ENCODE measurements at places on chromosomes 6 and 20.
A peak's percentile ranks its signal among the peaks of the same experiment; 100 is the strongest.

- DNase-seq = no peak
Observed at GRCh38 chr20:19288061-19288460, 75.6 kb downstream of the SLC24A3 start.

GRCh38 chr6:157834549-157834948 lies 11.5 kb downstream of the SNX9 start:
- no peak for DNase-seq

DNA sequence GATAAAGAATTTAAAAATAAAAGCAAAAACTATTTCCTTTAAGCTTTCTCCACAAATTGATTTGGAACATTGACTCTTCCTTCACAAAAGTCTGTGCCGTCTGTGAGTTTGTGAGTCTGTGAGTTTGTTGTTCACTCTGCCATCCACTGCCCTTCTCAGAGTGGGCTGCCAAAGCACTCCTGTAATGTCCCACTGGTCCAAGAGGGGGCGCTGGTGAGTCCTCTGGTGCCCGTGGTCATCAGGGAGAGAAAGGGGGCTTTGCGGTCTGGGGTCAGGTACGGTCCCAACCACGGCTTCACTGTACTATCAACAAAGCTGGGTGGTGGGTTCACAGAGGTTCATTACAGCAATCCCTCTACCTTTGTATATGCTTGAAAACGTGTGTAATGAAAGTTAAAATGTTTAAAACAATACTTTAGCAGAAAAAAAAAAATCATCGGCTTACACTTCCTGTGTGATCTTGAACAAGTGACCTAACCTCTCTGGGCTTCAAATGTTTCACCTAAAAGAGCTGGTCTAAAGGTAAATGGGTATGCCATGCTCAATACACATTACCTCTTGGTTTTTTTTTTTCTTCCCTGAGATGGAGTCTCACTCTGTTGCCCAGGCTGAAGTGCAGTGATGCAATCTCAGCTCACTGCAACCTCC lies 5.6 kb upstream of the ANKRD60 start:
- DNase-seq = no peak

DNA sequence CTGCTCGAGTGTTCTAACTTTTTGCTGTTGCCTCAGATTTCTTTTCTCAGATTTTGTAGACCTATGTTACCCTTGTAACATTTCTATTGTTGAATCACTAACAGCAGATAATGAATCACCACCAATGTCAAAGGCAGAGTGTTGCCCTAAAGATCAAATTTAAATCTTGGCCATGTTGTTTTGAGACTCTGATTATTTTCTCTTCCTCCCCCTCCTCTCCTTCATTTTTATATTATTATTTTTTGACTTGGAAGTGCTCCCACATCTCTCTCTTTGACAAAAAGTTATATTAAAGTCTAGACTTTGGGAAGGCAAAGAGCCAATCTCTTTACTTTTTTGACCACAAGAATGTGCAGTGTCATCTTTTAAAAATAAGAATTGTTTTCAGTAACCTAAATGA lies 422.7 kb downstream of the NKAIN2 start:
- no peak for DNase-seq

DNA sequence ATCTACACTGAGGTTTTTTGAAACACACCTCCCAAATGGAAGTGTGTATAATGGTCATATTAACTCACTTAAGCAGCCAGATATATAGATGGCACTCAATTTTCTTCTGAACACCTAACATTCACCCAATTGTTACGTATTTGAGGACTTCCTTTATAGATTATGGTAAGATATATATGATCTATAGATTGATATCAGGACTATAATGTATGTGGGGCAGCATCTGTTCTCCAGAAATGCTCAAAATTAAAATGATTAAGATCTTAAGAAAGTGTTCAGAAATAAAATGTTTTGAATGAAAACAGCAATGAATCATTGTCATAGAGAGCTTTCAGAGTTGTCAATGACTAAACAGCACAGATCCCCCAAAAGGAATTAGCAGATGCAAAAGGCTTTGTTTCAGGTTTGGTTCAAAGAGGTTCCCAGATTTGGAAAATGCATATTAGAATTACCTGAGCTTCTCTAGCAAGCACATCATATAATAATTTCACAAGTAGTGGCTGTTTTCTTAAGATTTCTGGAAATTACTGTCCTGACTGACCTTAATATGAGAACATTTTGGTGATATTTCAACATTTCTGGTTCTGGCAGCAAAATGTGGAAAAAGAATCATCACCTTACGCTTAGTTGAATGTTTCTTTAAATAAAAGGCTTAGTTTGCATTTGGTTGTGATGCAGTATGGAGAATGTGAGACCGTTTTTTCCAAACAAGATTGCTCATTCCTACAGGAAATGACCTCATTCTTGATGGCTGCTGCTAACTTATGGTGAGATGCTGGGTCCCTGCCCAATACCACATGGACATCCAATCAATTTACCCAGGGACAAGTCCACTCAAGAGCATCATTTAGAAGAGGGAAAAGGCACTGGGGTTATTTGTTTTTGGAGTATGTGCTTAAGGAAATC lies 31.5 kb downstream of the TRAF3IP2 start:
- no peak for DNase-seq

- DNase-seq = peak; percentile 67
Observed at GRCh38 chr6:27145731-27146455, 101.6 kb upstream of the PRSS16 start.

DNA sequence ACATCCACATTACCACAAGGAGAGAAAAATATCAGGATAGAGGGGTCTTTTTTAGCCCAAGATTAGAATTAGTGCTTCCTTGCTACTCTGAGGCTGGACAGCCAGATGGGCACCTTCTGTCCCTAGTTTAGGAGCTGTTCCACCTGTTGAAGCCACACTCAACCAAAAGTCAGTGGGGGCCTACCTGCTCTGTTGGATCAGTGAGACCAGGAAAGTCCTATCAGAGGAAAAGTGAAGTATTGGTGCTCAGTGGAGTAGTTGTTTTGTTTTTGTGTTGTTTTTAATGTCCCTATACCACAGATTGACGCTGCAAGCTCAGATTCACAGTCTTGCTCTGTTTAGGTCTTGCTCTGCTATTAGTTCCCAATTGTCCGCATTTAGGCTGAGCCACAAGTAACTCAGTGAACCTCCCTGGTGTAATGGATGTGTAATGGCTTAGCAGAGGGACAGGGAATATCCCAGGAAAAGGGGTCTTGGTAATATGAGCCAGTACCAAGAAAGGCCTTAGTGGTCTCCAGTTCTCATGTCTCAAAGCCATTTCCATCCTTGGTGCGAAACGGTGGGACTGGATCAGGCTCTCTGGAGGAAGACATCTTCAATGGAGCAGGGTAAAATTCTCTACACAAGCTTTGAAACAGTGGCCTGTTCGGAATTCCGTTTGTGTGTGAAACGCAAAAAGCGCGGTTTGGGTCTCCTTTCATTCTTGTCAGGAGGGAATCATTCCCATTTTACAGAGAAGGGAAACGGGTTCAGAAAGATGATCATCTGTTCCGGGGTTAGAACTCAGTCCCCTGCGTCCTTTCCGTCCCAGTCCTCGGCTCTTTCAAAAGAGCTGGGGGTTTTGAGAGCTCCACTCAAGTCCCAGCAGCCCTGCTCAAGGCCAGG lies 631 bp upstream of the PABPC1L start:
- no peak for DNase-seq

DNA sequence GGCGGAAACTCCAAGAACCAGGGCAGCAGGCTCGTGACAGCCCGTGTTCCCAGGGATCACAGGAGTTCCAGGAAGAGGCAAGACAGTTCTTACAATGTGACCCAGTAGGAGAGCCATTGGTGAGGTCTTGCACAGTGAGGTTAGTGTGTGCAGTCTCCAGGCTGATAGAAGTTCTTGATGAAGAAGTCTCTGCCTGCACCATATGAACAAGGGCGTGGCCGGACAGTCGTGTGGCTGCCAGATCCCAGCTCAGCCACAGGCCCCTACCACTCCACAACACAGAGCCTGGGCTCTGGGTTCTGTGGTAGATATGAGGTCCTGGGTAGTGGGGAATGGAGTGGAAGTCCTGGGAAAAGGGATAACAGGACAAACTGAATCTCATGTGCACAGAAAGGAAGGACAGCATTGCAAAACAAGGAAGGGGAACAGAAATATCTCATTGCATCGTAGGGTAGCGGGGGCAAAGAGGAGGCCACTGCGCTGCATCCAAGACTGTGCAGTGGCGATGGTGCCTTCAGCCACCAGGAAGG lies 65.2 kb downstream of the STX11 start:
- DNase-seq = no peak

DNA sequence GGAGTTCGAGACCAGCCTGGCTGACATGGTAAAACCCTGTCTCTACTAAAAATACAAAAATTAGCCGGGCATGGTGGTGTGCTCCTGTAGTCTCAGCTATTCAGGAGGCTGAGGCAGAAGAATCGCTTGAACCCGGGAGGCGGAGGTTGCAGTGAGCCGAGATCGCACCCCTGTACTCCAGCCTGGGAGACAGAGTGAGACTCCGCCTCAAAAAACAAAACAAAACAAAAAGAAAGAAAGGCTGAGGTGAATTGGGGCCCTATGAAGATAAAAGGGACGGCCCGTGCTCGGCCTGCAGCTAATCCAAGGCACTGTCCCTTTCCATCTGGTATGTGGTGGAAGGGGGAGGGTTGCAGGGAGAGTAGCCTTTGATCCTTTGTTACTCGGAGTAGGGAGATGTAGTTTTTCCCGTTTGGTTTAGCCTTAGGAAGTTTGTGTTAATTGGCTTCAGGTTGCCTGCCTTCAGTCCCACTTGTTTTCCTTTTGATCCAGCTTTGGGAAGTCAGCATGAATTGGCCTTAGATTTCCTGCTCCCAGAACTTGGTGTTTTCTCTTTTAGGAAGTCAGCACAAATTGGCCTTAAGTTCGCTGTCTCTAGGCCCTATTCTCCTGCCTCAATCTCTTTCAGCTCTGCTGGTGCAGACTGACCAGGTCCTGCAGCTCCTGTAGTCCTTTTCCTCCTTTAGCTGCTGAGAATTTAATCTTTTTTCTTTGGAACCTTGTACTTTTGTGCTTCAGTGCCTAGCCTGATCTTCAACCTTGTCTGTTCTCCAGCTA lies 36.1 kb upstream of the PAQR8 start:
- DNase-seq = no peak

DNA sequence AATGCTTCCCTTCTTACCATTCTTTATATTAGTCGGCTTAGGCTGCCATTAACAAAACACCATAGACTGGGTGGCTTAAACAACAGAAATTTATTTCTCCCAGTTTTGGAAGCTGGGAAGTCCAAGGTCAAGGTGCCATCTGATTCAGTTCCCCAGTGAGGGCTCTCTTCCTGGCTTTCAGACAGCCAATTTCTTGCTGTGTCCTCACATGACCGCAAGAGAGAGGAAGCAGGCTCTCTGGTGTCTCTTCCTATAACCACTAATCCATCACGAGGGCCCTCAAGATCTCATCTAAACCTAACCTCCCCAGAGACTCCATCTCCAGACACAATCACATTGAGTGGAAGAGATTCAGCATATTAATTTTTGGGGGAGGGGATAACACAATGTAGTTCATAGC lies 193.0 kb upstream of the SGK1 start:
- no peak for DNase-seq

GRCh38 chr20:39245685-39246311 lies 283.7 kb downstream of the DHX35 start:
- no peak for DNase-seq

DNA sequence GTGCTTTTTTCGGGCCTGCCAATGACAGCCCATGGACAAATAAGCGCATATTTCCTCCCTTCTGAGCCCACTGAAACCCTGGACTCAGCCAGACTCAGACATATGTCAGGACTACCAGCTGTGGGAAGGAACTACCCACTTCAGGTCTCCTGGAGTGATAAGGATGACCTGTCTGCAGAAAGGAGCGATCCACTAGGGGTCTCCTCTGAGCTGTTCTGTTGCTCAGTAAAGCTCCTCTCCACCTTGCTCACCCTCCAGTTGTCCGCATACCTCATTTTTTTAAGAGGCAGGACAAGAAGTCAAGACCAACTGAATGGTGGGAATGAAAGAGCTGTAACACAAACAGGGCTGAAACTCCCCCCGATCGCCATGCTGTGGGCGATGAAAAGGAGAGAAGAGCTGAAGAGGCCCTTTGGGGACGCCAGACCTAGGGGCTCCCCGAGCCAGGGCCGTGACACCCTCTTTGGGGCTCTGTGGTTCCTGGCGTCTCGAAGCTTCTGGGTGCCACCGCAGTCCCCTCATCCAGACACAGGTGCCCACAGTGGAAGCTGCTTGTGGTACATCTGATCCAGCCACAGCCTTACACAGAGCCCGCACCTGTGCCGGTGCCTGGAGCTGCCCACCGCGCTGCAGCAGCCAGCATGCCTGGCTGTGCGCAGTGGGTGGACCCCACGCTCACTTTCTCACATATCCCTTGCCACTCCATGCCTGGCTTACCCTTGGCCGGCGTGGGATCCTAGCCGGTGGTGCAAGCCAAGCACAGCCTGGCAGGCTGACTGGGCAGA lies 68.8 kb downstream of the EYS start:
- DNase-seq = peak; percentile 0

GRCh38 chr6:168541307-168541706 lies 100.3 kb downstream of the SMOC2 start:
- no peak for DNase-seq

DNA sequence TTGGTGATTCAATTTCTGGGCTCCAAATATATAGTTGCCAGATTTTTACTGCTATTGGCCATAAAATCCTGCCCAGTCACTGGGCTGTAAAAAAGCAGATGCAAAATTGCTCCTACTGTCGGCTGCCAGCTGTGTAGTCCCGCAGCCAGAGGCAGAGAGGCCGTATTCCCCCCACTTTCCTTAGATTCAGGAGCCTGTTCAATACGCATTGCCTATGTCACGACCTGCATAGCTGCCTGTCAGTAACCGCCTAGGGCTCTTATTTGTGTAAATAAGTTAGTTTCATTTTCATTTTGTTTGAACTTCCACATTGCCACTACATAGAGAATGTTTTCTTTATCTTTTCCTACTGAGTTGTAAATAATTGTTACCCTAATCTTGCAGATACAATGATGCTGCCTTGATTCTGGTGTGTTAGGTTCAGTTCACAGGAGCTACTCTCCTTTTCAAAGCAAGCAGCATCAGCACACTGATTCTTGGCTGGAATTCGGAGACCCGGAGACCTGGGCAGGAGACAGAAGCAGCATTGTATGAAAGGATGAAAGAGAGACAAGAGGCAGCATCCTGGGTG lies 46.0 kb upstream of the UST start:
- DNase-seq = no peak

DNA sequence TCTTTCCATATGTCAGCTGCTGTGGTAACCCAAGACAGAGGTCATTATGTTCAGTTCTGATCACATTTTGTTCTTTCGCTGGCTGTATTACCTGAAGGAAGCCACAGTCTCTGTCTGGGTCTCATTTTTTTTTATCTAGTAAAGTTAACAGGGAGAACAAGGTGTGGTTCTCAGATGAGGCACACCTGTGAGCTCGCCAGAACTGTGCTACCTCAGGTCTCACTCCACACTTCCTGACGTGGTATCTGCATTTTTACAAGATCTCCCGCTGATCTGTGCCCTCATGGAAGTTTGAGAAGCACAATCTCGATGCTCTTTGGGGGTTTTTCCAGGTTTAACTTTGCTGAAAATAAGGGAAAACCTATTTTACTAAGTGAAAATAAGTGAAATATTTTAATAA lies 169.5 kb upstream of the CENPW start:
- no peak for DNase-seq

GRCh38 chr20:914727-915498 lies 1.2 kb downstream of the ANGPT4 start:
- no peak for DNase-seq

GRCh38 chr6:43856005-43856765 lies 86.2 kb downstream of the VEGFA start:
- DNase-seq = peak; percentile 8

Measured in NCI-H1092 (cell line).